ENCODE measurements at places on chromosomes 5 and 9.

DNA sequence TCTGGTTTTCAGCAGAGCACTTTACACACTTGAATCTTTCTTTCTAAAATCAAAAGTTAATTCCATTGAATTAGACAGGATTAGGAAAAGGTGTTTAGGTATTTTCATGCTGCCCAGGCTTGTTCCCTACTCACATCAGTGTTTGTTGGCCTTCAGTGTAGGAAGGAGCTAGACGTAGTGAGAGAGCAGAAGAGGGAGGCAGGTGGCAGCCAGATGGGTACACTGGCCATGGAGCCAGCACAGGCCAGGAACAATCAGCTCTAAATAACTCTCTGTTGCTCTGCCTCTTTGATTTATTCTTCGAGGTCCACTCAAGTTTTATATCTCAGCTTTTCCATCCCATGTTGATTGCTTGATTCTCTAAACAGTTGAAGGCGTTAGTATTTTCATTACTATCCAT lies 529.6 kb downstream of the PSAT1 start:
- DNase-seq = no peak

- DNase-seq = no peak
These were observed 74.7 kb downstream of the HAPLN1 start for GRCh38 chr5:83645936-83646335.

GRCh38 chr5:83474161-83474796 lies 2.7 kb downstream of the VCAN start:
- no peak for DNase-seq

DNA sequence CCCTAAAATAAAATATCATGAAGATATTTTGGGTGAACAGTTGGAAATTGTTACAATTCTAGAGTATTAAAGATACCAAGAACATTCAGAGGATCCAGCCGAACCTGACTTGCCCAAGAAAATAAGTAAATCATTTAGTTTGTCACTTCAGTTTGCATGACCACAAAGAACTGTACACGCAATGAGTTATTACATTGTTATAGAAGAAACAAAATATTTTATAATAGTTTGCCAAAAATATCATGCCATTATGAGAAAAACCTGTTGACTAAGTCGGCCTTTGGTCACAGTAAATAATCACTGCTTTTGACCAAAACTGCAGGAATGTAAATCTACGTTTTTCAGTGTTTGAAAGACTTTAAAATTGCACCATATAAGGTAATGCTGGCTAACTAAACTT lies 27.9 kb downstream of the TRIO start:
- no peak for DNase-seq

- DNase-seq = no peak
These were observed 83.1 kb downstream of the FGF1 start for GRCh38 chr5:142602720-142603245.

DNA sequence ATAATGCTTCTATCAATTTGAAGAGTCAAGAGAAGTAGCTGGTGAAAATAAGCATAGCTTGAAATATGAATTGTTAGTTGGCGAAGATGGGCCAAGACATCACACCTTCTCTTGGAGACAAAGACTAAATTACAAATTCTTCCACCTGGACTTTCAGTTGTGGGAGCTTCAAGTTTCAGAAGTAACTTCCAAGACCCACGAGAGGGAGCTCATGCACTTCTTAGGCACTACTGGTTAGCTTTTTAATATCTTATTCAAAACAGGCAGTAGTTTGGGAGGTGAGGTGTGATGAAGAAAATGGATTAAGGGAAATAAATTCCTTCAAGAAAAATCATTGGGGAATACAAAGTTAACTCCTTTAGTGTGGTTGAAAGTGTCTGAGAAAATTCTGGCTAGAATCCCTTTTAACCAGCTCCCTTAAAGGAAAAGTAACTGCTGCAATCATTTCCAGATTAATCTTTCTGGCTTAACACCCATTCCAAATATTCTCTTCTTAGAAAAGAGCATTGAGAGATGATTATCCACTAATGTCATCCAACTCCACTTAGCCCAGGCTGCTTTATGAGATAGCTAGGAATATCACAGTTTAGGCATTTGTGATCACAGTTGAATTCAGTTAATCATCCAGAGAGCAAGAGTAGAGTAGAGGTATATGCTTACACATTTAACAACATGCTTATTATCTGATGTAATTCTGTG lies 139.5 kb upstream of the DMRTA1 start:
- DNase-seq = no peak

DNA sequence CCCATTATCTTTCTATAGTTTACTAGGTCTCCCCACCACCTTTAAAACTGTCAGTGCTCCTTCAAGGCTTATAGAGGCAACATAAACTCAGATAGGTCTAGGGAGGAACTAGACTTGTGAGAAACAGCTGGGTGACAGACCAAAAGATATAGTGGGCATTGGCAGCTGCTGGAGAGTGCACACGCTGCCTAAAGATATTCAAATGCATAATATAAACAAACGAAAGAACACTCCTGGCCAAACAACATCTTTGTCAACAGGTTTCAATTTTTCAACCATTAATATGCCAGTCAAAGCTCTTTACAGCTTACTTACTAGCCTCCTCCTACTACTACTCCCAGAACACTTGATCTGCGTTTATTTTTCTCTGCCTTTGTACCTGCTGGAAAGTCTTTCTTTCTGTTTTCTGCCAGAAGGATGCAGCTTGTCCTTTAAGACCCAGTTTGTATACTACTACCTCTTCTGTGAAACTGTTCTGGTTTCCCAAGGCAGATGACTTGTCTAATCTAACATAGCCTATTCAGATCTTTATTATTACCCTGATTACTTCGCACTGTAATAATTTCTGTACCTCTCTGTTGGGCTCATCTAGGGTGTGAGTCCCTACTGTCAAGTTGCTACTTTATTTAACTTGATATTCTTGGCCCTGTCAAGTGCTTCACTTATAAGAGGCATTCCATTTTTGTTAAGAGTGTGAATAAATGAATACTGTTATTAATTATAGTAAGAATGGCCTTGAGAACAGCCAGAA lies 14.3 kb downstream of the KDM3B start:
- no peak for DNase-seq

DNA sequence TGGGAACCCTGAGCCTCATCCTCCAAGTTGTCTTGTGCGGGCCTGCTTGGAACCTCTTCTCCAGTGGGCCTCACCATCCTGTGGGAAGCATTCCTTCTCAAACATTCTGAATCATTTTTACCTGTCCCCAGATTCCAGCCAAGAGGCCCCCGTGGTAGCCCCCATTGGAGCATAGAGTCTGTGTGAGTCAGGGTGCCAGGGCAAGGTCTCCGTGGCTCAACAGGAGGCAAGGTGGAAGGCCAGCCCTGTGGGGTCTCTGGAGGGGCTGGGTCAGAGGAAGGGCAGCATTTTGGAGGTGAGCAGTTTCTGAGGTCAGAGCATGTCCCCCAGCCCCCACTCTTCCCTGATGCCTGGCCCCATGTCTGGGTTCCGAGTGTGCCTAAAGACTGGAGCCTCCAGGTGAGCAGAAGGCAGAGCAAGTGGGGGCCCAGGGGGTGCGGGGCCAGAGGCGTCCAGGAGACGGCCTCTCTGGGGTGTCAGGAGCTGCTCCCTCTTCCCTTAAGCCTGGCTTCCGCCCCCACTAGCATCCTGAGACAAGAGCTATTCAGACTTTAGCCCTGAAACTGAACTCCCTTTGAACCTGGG lies 2.1 kb downstream of the CACNA1B start:
- no peak for DNase-seq

DNA sequence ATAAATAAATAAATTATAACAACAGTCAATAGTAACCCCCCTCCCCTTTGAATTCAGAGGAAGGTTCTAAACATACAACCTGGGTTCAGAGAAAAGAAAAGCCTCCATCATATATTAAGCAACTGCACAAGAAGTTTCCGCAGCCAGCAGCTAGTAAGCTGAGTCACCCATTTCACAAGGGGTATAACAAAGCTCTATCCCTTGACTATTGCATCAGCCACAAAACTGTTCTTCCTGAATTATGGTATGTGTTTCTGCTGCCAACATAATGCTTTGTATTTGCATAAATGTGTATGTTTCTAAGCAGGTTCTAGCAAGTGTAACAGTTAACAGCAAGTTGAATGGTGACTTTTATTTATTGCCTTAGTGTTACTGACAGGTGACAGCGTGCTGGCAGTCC lies 6.8 kb upstream of the CEP120 start:
- no peak for DNase-seq

- DNase-seq = no peak
These were observed 48.2 kb downstream of the CXXC5 start for GRCh38 chr5:139696167-139696893.

DNA sequence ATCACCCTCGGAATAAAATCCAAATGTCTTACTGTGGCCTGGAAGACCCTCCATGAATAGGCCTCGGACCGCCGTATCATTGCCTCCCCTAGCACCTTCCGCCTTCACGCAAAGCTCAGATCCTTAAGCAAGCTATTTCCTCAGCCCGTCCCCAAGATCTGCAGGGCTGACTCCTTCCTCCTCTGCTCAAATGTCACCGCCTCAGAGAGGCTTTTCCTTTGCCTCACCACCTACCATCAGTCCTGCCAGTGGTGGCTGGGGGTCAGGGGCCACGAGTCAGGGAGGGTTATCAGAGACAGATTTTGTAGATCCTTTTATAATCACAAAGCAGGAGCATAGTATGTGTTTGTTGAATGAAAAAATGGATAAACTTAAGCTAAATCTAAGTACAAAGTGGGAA lies 74.4 kb upstream of the KIF2A start:
- DNase-seq = no peak

All from central memory CD8-positive, alpha-beta T cell (primary cell).